ENCODE measurements at places on chromosomes 3 and 15. TPM values are rescaled to one million over a fixed set of nuclear protein-coding genes. Genes with fewer than 3 reads are reported as not detected.

The ILDR1 gene
- not detected for total RNA-seq

The DNAJB8 gene
- total RNA-seq, result not detected

The CADPS gene
- not detected for total RNA-seq

The CLEC3B gene
- 0.13 TPM for total RNA-seq

The SCN11A gene
- total RNA-seq, result not detected

The HIGD2B gene
- total RNA-seq, result not detected

The KBTBD13 gene
- total RNA-seq, result not detected

The LRTM1 gene
- total RNA-seq, result not detected

The CHRFAM7A gene
- 7.1 TPM for total RNA-seq

The CPLX3 gene
- 0.06 TPM for total RNA-seq

The TMEM108 gene
- total RNA-seq, result not detected

The APH1B gene
- 23.6 TPM for total RNA-seq

The PDZRN3 gene
- not detected for total RNA-seq

The BTLA gene
- not detected for total RNA-seq

The UBAP1L gene
- total RNA-seq, result 1.3 TPM

The MST1R gene
- 7.5 TPM for total RNA-seq

The IL17RD gene
- 1.1 TPM for total RNA-seq

The ZNF660 gene
- total RNA-seq, result not detected

The AGTR1 gene
- total RNA-seq, result 0.77 TPM

The CCDC39 gene
- not detected for total RNA-seq

The CCR9 gene
- 0.03 TPM for total RNA-seq

The CGNL1 gene
- 0.81 TPM for total RNA-seq

The OXTR gene
- 10.8 TPM for total RNA-seq

The LIPC gene
- 0.17 TPM for total RNA-seq

The PLOD2 gene
- 67.2 TPM for total RNA-seq

The C3orf62 gene
- total RNA-seq, result 1.5 TPM

The SNRPA1 gene
- total RNA-seq, result 117 TPM

The C3orf20 gene
- 0.08 TPM for total RNA-seq

The RTP1 gene
- total RNA-seq, result not detected

The CPN2 gene
- not detected for total RNA-seq

The NANOGP8 gene
- total RNA-seq, result not detected

The SNTN gene
- total RNA-seq, result not detected

The MINAR1 gene
- total RNA-seq, result 0.61 TPM

The GOLGA6L10 gene
- 0.59 TPM for total RNA-seq

The GREM1 gene
- 4.9 TPM for total RNA-seq

The SKOR1 gene
- total RNA-seq, result 0.05 TPM

The ADGRG7 gene
- not detected for total RNA-seq

The UACA gene
- 25.9 TPM for total RNA-seq

The TMPRSS7 gene
- 0.06 TPM for total RNA-seq

The MB21D2 gene
- total RNA-seq, result 6.0 TPM

The BMF gene
- total RNA-seq, result 1.6 TPM

The B4GALT4 gene
- total RNA-seq, result 126 TPM

The LMAN1L gene
- not detected for total RNA-seq

The GNAT1 gene
- not detected for total RNA-seq

The SH2D7 gene
- not detected for total RNA-seq

The COX17 gene
- total RNA-seq, result 104 TPM

The MITF gene
- total RNA-seq, result 6.6 TPM

Data from A549 treated with Hydrocortisone at 1 μM for 4 hours (cell line).